ENCODE measurements at places on chromosomes 2 and 18. TPM values are rescaled to one million over a fixed set of nuclear protein-coding genes. Genes with fewer than 3 reads are reported as not detected.

CNGA3 gene
- total RNA-seq: not detected

LOXL3 gene
- 3.9 TPM for total RNA-seq

TBR1 gene
- 0.10 TPM for total RNA-seq

COL6A3 gene
- 0.52 TPM for total RNA-seq

EDAR gene
- total RNA-seq: 2.5 TPM

MGAT4A gene
- 207 TPM for total RNA-seq

LYG2 gene
- not detected for total RNA-seq

ADNP2 gene
- 83.3 TPM for total RNA-seq

IHH gene
- 0.10 TPM for total RNA-seq

GKN2 gene
- total RNA-seq: not detected

NETO1 gene
- total RNA-seq: 1.5 TPM

CD207 gene
- total RNA-seq: 0.10 TPM

ATP8B1 gene
- total RNA-seq: not detected

CPLX4 gene
- total RNA-seq: 0.10 TPM

KCNG2 gene
- 0.10 TPM for total RNA-seq

LIPG gene
- not detected for total RNA-seq

AMMECR1L gene
- total RNA-seq: 7.0 TPM

ALPP gene
- not detected for total RNA-seq

GBX2 gene
- total RNA-seq: not detected

RPRM gene
- total RNA-seq: 0.10 TPM

LBX2 gene
- 0.21 TPM for total RNA-seq

ARHGAP28 gene
- not detected for total RNA-seq

ERFE gene
- 0.10 TPM for total RNA-seq

OSR1 gene
- total RNA-seq: 0.10 TPM

RGPD3 gene
- 1.5 TPM for total RNA-seq

RNF125 gene
- total RNA-seq: 57.0 TPM

TYW5 gene
- total RNA-seq: 23.1 TPM

NPAS2 gene
- 2.4 TPM for total RNA-seq

AP1S3 gene
- total RNA-seq: 5.4 TPM

DNAJC27 gene
- total RNA-seq: 10.6 TPM

MITD1 gene
- 16.2 TPM for total RNA-seq

KLF11 gene
- total RNA-seq: 37.7 TPM

SCRN3 gene
- 8.5 TPM for total RNA-seq

AMER3 gene
- total RNA-seq: not detected

COPS7B gene
- total RNA-seq: 13.6 TPM

FBXO41 gene
- 4.2 TPM for total RNA-seq

CLHC1 gene
- total RNA-seq: 4.9 TPM

TEX44 gene
- total RNA-seq: not detected

NGEF gene
- total RNA-seq: 0.21 TPM

YWHAQ gene
- 144 TPM for total RNA-seq

SNED1 gene
- 8.2 TPM for total RNA-seq

FEV gene
- total RNA-seq: not detected

DCTN1 gene
- 41.8 TPM for total RNA-seq

All from mononuclear cell (primary cell).